PC-3 (cell line): ENCODE measurements at places on chromosomes 5 and 9. TPM values are rescaled to one million over a fixed set of nuclear protein-coding genes. Genes with fewer than 3 reads are reported as not detected.

- DNase-seq = peak; percentile 42
- no peak overlapping the region for H3K27ac ChIP-seq
- no peak overlapping the region for H3K4me3 ChIP-seq
- H3K36me3 ChIP-seq = peaks cover 4% of the 10 kb centered on the region; the same call in 1 of the 2 replicates
- H3K27me3 ChIP-seq = no peaks in the 10 kb centered on the region
These were observed 99.4 kb downstream of the MTREX start for GRCh38 chr5:55407059-55407684.

DNA sequence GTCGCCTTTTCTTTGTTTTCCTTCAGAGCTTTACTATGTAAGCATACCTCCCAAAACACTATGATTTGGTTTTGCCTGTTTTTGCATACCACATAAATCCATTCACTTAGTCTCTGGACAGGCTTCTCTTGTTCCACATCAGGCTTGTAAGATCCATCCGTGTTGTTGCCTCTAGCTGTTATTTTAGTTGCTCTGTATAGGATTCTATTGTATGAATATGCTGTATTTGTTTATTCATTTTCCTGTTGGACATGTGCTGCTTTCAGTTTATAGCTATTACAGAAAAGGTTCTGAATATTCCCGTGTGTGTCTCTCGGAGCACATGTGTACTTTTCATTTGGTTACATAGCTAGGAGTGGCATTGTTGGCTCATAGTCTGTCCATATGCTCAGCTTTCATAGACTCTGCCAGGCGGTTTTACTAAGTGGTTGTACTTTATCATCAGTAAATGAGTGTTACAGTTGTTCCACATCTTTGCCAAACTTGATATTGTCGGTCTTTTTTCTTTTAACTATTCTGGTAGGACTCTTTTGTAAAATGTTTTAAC lies 41.8 kb downstream of the NUP214 start:
- DNase-seq = no peak
- H3K27me3 ChIP-seq = no peaks in the 10 kb centered on the region
- peaks cover 28% of the 10 kb centered on the region for H3K36me3 ChIP-seq
- no peak overlapping the region for H3K27ac ChIP-seq
- no peaks in the 10 kb centered on the region for H3K4me1 ChIP-seq
- no peak overlapping the region for H3K4me3 ChIP-seq

DNA sequence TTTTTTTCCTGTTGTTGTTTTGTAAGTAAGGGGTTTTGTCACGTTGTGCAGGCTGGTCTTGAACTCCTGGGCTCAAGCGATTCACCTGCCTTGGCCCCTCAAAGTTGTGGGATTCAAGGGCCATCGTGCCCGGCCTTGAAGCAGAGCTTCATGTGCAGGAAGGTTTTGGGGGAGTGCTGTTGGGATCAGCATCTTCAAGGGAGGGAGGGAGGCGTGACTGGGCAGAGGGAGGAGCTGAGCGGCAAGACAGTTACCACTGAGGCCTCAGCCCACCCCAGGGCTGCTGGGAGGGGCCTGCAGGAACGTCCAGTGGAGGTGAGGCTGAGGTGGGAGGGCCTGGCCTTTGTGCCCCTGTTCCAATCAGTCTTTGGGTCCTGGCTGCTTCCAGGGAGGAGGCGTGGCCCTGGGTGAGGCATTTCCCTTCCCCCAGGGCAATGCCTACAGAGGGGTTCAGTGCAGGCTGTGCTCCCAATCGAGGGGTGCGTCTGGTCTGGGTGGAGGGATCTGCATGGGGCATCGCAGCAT lies 21.4 kb downstream of the OR2V1 start:
- DNase-seq = no peak
- no peaks in the 10 kb centered on the region for H3K27me3 ChIP-seq
- H3K4me1 ChIP-seq = peaks cover under 1% of the 10 kb centered on the region; the same call in 1 of the 2 replicates
- H3K4me3 ChIP-seq = no peak overlapping the region
- H3K27ac ChIP-seq = no peak overlapping the region

GRCh38 chr9:37036371-37036775 lies 2.3 kb upstream of the PAX5 start:
- H3K27me3 ChIP-seq = peaks cover 14% of the 10 kb centered on the region
- H3K36me3 ChIP-seq = no peaks in the 10 kb centered on the region
- peak overlapping the region; percentile 72 for H3K4me3 ChIP-seq
- no peaks in the 10 kb centered on the region for H3K4me1 ChIP-seq

DNA sequence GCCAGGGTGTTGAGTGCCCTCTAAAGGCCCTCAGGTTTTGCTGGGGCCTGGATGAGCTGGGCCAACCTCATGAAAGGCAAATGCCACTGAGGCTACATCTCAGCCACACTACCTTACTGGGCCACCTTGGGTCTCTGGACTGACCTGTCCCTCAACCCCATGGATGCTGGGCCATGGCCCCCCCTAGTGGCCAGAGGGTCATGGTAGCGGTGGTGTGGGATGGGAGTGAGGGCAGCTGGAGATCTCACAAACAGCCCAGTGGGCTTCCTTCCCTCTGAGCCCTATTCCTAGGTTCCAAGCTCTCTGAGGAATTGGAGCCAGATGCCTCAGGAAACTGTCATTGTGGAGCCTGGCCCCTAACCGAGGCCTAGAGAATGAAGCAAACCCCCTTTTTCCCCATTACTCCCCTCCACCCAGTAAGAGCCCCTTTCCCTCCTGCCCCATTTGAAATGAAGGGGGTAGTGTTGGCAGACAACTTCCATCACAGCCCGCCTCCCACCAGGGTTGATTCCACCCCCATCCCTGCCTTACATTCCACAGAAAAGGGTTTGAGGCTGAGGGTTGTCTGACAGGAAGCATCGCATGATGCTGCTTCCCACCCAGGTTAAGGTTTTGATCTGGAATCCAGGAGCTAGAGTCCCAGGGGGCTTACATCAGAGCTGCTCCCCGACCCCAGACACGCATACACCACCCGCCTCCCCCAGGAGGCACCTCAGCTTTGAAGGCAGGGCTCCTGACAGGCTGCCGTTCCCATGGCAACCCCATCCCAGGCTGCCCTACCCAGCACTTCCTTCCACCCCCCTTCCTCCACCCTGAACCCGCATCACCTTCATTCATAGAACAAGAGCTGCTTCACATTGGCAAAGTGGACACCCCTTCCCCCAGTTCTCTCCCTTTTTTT lies 63.9 kb downstream of the PCDH1 start:
- no peaks in the 10 kb centered on the region for H3K4me1 ChIP-seq
- H3K27me3 ChIP-seq = no peaks in the 10 kb centered on the region
- H3K27ac ChIP-seq = no peak overlapping the region
- H3K4me3 ChIP-seq = no peak overlapping the region

DNA sequence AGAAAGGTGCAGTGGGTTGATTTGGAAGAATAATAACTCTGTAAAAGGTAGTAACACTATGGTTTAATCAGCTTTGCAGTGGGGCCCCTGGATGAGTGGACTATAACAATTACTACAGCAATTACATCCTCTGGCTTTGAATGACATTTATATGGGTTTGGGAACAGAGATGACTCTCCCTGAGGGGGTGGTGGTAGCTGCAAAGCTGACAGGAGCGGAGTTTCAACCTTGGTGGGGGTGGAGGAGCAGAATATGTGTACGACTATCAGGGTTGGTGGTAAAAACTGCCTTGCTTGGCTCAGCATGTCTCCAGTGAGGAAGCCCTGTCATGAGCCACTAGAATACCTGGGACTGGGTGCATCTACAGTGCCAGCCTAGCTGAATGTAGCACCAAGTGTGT lies 28.3 kb upstream of the NR3C1 start:
- H3K27ac ChIP-seq = no peak overlapping the region
- no peaks in the 10 kb centered on the region for H3K36me3 ChIP-seq
- peaks cover 4% of the 10 kb centered on the region; the same call in 1 of the 2 replicates for H3K4me1 ChIP-seq
- H3K4me3 ChIP-seq = no peak overlapping the region
- no peaks in the 10 kb centered on the region for H3K27me3 ChIP-seq

DNA sequence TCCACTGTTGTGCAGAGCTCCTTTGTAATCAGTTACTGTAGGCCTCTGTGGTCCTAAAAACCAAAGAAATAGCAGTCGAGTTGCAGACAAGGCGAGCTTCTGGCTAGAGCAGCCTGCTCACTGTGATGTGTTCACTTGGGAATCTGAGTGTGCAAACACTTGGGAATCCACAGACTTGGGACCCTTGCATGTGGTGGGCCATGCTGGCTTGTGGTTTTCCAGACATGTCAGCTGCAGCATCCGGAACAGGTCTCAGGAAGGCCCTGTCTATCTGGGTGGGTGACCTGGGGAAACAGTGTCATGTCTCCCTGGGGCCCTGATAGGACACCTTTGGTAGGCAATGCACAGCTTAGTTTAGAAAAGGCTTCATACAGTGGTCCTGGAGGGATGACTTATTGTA lies 66.4 kb downstream of the WWC1 start:
- no peaks in the 10 kb centered on the region for H3K27me3 ChIP-seq
- H3K4me1 ChIP-seq = peaks cover 51% of the 10 kb centered on the region
- DNase-seq = no peak
- no peak overlapping the region for H3K27ac ChIP-seq
- H3K4me3 ChIP-seq = no peak overlapping the region

DNA sequence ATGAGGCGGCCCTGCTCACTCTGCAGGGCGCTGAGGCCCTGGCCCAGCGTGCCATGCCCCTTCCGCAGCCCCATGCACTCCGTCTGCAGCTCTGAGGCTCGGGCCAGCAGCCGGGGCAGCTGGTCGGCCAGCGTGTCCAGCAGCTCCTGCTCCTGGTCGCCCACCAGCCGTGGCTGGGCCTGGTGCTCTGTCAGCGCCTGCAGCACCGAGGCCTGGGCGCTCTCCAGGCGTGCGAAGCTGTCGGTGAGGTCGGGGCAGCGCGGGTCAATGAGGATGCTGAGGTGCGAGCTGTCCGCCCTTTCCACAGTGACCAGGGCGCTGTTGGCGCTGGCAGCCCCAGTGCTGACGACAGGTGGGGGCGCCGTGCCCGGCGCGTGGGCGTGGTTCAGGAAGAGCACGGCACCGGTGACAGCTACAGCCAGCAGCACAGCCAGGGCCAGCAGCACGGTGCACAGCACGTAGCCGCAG lies 9.4 kb downstream of the FIBCD1 start:
- H3K27ac ChIP-seq = no peak overlapping the region
- no peak for DNase-seq
- H3K27me3 ChIP-seq = no peaks in the 10 kb centered on the region
- no peaks in the 10 kb centered on the region for H3K36me3 ChIP-seq
- H3K4me3 ChIP-seq = no peak overlapping the region
- H3K4me1 ChIP-seq = peaks cover 42% of the 10 kb centered on the region

DNA sequence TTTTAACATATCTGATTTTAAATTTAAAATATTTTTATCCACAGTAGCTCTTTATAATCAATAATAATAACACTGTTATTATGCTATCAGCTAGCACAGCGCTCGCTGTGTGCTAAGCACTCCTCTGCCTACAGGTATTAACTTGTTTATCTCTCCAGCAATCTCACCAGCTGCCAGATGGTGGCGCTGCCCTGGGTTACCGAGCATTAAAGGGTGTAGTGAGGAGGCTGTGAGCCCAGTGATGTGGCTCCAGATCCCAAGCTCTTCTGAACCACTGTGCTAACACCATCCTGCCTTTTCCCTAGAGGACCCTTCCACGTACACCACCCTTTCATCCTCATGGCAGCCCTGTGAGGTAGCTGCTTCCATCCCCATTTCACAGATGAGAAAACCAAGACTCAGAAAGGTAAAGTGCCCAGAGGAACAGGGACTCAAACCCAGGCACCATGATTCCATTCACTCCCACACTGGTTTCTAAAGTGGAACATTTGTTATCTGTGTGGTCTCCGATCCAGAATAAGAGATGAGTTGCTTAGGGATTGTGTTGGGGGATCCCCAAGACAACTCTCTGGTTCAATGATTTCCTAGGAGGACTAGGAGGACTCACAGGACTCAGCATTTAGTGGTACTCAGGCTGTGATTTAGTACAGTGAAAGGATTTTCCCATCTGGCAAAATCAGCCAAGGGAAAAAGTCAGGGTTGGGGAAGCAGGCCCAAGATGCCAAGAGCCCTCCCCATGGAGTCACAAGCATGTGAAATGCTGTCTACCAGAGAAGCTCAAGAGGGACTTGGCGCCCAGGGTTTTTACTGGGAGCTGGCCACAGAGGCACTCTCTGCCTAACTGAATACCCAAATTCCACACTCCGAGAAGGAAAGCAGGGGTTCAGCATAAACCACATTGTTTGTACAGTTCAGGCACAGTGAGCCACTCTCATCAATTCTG lies 7.0 kb downstream of the IGFBPL1 start:
- H3K27ac ChIP-seq = no peak overlapping the region
- peak; percentile 53 for DNase-seq
- no peak overlapping the region for H3K4me3 ChIP-seq
- H3K4me1 ChIP-seq = no peaks in the 10 kb centered on the region
- no peaks in the 10 kb centered on the region for H3K36me3 ChIP-seq
- H3K27me3 ChIP-seq = 0 out of 2 replicates have a peak, but pooled peaks cover under 1% of the 10 kb centered on the region

DNA sequence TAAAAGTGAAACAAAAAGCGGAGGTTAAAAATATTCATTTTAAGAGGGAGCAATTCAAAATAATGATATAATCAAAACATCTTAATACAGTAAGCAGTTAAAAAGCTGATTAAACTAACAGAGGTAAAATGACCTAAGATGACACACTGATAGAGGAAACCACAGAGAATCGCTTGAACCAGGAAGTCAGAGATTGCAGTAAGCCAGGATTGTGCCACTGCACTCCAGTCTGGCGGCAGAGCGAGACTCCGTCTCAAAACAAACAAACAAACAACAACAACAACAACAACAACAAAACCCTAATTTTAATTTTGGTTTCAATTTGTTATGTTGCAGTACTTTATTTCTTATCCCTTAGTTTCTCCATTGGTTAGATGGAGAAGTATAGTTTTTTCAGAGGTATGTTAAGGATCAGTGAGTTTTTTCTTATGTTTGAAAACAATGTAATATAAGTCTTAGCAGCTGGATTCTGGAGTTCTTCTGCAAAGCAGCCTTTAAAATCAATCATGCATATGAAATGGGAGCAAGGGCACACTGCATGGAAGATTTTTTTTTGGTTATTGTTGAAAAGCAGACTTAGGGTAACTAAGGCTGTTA lies 58.5 kb downstream of the MLANA start:
- H3K36me3 ChIP-seq = no peaks in the 10 kb centered on the region
- peaks cover 33% of the 10 kb centered on the region for H3K4me1 ChIP-seq
- H3K4me3 ChIP-seq = no peak overlapping the region
- no peak overlapping the region for H3K27ac ChIP-seq
- peak; percentile 14 for DNase-seq

GRCh38 chr5:124773315-124774311 lies 27.2 kb upstream of the ZNF608 start:
- H3K36me3 ChIP-seq = no peaks in the 10 kb centered on the region
- H3K4me1 ChIP-seq = no peaks in the 10 kb centered on the region
- H3K27me3 ChIP-seq = no peaks in the 10 kb centered on the region
- no peak for DNase-seq
- no peak overlapping the region for H3K27ac ChIP-seq
- no peak overlapping the region for H3K4me3 ChIP-seq

GPR150 gene
- total RNA-seq = 0.35 TPM in 1 of 2 replicates, not detected in the other

SHOC1 gene
- total RNA-seq = 0.18 TPM in 1 of 2 replicates, not detected in the other

MARCOL gene
- not detected in 2 replicates for total RNA-seq
